ENCODE measurements at places on chromosomes 12 and 14. TPM values are rescaled to one million over a fixed set of nuclear protein-coding genes. Genes with fewer than 3 reads are reported as not detected.

DNA sequence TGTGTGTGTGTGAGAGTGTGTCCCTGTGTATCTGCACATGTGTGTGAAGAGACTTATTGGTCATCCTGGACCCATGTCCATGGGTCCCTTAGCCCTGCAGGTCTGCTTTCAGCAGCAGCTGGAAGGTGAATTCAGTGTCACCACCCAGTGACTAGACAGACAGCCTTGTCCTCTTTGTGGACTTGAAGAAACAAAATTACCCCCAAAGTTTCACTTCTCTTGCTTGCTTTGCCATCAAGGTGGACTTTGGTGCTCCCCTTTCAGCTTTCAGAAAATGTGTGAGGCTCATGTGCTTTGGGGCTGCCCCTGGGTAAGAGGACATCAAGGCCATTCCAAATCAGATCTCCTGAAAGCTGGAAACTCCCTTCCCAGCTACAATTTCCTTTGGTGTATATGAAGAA is 1063.8 kb downstream of the BCL11B start:
- no peaks in the 10 kb centered on the region for H3K36me3 ChIP-seq
- no peak for DNase-seq
- peaks cover 5% of the 10 kb centered on the region for H3K27me3 ChIP-seq
- H3K4me1 ChIP-seq = peaks cover 4% of the 10 kb centered on the region
- H3K4me3 ChIP-seq = no peak overlapping the region

DNA sequence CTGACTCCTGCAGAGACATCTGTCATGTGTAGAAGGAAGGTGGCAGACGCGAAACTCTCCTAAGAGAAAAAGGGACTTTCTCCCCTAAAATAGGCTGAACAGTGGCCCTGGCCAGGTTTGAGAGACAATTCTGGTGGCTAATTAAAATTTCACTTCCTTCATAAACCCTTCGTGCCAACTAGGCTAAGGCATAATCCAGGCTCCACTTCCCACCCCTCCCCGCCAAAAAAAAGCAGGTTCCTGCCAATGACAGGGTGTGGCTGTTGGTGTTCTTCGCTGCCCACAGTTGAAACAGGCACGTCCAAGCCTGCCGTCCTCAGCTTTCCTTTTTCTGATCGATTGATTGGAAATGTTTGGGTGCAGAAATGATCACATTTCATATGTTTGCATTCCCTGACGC is 144.6 kb downstream of the GCH1 start:
- no peak overlapping the region for H3K4me3 ChIP-seq
- no peaks in the 10 kb centered on the region for H3K4me1 ChIP-seq
- DNase-seq = no peak
- no peaks in the 10 kb centered on the region for H3K36me3 ChIP-seq
- H3K27ac ChIP-seq = no peak overlapping the region

DNA sequence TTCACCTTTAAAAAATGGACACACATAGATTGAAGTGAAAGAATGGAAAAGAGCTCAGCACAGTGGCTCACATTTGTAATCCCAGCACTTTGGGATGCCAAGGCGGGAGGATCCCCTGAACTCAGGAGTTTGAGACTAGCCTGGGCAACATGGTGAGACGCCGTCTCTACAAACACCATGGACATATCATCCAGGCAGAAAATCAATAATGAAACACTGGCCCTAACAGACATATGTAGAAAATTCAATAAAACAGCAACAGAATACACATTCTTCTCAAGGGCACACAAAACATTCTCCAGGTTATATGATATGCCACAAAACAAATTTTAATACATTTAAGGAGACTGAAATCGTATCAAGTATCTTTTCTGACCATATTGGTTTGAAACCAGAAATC is 7.4 kb downstream of the WASHC3 start:
- H3K27ac ChIP-seq = no peak overlapping the region
- no peaks in the 10 kb centered on the region for H3K27me3 ChIP-seq
- no peak for DNase-seq
- H3K4me3 ChIP-seq = no peak overlapping the region

DNA sequence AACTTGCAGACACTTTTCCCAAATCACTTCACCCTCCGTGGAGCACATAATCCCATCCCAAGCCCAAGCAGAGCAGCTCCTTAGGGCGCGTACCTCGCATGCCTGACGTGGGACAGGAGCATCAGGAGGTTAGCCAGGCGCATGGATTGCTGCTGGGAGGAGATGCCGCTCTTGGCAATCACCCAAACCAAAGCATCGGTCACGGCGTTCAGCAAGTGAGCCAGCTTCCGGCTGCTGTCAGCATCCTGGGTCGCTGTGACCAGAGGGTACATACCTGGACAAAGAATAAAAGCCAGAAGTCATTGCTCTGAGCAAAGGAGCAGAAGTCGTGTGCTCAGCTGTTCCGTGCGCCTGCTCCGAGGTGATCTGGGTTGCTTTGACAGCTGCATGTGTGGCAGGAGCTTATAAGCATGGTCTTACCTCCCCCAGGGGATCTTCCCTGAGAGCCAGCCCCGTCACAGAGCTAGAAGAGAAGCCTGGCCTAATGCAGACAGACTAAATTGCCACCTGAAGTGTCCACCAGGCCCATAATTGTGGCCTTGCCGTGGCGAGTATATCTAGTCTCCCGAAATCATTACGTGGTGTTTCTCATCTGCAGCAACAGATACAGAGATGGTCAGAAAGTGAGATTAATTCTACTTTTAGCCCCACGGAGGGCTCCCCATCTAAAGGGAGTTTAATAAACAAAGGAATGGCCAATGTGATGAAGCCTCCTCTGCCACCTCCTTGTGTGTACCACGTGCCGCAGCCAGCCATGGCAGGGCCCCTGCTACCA is 59.1 kb downstream of the ESR2 start:
- no peaks in the 10 kb centered on the region for H3K4me1 ChIP-seq
- peak; percentile 49 for DNase-seq
- no peaks in the 10 kb centered on the region for H3K27me3 ChIP-seq
- peaks cover 13% of the 10 kb centered on the region for H3K36me3 ChIP-seq
- no peak overlapping the region for H3K27ac ChIP-seq
- no peak overlapping the region for H3K4me3 ChIP-seq

GRCh38 chr14:94550041-94550440 is 11.2 kb upstream of the SERPINA4 start:
- no peak overlapping the region for H3K27ac ChIP-seq
- peak; percentile 52 for DNase-seq
- H3K36me3 ChIP-seq = no peaks in the 10 kb centered on the region
- H3K4me3 ChIP-seq = no peak overlapping the region
- no peaks in the 10 kb centered on the region for H3K4me1 ChIP-seq
- no peaks in the 10 kb centered on the region for H3K27me3 ChIP-seq

FOXA1 gene
- 51.4 TPM for total RNA-seq

SLC10A1 gene
- not detected for total RNA-seq

HOXC9 gene
- total RNA-seq = not detected

Data from endodermal cell (in vitro differentiated cells).